Osteoblast (primary cell): ENCODE measurements at places on chromosomes 4 and X. TPM values are rescaled to one million over a fixed set of nuclear protein-coding genes. Genes with fewer than 3 reads are reported as not detected.

- DNase-seq: peak; percentile 51
Observed at GRCh38 chr4:94714365-94715160, 43.2 kb upstream of the BMPR1B start.

- DNase-seq: no peak
Observed at GRCh38 chr4:133594390-133595207, 445.5 kb downstream of the PCDH10 start.

TIGD4 gene
- 0.29 and 0.36 TPM in 2 replicates for total RNA-seq

- DNase-seq: no peak
Observed at GRCh38 chrX:97629597-97629985, 745.9 kb downstream of the RPA4 start.

DNA sequence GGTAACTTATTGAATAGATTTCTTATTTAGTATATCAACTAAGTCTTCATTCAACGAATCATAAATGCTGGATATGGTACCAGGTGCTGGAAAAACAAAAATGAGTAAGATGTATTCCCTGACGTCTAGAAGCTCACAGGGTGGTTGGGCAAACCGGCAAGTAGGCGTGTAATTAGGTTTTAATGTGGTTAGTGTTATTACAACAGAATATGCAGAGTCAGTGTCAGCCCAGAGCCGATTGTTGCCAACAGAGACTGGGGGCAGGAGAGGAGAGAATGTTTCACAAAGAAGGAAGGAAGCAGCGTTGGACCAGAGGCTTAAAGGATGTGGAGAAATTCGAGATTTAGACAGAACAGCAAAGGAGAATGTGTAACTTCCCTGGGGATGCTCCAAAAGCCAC lies 111.7 kb downstream of the TENM3 start:
- DNase-seq: no peak

DMP1 gene
- total RNA-seq: not detected in 2 replicates

DNA sequence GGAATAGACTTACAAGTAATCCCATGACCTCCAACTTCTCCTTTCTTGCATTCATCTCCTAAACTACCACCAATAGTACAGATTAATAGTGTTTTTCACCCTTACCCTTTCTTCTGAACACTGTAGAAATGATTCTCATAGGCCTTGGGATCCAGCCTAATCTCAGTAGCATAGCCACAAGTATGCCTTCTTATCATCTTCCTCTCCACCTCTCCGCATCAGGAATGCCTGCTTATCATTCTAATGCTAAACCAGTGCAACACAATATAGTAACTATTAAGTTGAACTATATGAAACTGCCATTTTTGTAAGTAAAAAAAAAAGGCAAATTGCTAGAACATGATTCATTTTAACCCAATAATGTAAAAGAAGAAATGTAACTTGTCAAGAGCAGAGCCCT lies 79.5 kb upstream of the IL2 start:
- no peak for DNase-seq

- no peak for DNase-seq
Observed at GRCh38 chr4:182318256-182318655, 75.1 kb downstream of the TENM3 start.

DNA sequence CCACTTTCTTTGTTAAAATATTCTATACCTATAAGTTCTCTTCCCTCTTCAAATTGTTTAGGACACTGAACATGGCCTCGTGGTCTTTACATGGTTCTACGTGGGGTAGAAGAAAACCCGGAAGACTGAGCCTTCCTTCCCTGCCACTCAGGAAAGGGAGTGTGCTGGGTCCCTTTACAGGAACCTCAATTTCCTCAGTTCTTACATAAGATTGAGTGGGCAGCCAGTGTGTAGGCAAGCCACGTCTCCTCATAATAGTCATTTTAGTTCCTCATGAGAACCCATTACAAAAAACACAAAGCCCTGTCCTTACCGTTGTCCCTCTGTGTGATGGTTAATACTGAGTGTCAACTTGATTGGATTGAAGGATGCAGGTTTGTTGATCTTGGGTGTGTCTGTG lies 28.7 kb upstream of the SMIM10L2A start:
- DNase-seq: no peak

DNA sequence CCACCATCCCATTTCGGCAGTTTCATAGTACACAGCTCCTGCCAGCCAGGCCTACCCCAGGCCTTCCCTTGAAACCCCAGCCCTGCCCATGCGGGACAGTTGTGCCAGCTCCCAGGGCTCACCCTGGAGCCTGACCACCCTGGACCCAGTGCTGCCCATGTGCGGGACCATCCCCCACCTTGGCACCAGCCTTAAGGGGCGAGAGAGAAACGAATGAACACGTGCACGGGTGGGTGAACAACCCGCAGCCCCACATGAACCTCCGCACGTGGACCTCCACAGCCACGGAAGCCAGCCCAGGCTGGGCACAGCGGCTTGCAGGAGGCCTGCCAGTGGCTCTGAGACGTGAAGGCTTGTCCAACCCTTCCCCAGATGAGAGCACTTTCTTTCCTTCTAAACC lies 76.0 kb upstream of the MXD4 start:
- no peak for DNase-seq

DNA sequence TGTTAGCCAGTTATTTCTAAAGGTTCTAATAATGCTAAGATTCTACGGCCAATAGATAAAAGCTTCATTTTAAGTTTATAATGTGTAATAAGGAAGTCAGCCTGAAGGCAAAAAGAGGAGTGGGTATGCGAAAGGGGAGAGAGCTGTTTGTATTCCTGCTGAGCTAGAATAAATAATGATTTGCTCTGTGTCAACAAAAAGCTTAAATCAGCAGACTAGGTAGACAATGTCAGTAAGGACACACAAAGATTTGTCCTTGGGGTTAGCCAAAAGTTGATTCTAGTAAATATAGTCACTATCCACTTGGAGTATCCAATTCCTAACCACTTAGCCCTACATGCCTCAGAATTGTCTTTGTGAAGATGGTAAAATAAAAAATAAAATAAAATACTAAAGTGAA lies 90.3 kb upstream of the GRIA3 start:
- DNase-seq: no peak
